ENCODE measurements at places on chromosomes 2 and 18.

- peak; percentile 28 for ATAC-seq
These were observed 335 bp downstream of the ERFE start for GRCh38 chr2:238159071-238159539.

- ATAC-seq = no peak
These were observed 46.6 kb upstream of the TBC1D8 start for GRCh38 chr2:101197814-101198213.

GRCh38 chr2:212387146-212387545 is 151.5 kb downstream of the ERBB4 start:
- no peak for ATAC-seq

DNA sequence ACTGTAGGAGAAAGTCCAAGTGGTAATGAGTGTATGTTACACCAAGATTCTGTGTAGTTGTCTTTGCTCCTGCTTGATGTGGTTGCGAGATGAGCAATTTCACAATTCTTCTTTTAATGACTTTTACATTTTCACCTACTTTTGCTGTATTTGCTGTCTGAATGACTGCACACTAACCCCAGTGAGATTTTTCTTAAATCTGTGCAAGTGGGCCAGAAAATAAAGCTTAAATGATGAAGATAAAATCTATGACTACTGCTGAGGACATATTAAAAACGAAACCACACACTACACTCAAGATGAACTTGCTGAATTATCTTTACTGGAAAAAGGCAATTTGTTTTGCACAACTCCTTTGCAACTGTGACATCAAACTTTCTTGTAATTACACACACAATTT is 4.1 kb downstream of the LDAH start:
- no peak for ATAC-seq

DNA sequence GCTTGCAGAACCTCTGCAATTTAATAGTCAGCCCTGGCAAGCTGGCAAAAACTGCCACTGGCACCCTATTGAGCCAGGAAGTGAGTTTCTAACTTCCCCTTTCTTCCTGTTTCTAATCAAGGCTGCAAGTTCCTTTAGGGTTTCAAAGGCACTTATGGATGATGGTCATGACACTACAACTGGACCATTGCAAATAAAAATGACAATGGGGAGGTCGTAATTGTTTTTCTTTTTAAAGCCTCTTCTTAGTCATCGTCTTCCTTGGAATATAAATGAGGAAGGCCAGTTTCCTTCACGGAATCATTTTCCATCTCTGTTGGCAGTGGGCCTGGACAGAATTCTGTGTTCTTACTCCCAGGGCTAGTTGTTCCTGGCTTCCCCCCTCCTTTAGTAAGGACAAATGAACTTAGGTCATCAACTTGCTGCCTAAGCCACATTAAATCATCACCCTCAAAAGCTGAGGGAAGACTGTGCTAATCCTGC is 35.8 kb downstream of the SH3RF3 start:
- ATAC-seq = no peak

DNA sequence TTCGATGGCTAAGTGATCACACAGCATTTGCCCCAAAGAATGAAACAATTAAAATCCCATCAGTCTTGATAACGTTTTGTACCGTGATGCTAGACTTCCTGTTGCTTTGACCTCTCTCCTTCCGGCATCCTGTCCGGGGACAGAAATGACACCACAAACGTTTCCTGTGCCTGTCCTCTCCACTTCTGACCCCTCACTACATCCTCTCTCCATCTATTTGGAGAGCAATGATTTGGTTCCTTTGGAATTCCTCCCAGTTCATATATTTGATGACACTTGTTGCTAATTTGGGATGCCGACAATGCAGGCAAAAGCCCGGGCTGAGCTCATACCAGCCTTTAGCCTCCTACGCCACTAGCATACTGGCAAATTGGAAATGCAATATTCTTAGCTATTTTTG is 151.2 kb upstream of the CCDC68 start:
- ATAC-seq = no peak

DNA sequence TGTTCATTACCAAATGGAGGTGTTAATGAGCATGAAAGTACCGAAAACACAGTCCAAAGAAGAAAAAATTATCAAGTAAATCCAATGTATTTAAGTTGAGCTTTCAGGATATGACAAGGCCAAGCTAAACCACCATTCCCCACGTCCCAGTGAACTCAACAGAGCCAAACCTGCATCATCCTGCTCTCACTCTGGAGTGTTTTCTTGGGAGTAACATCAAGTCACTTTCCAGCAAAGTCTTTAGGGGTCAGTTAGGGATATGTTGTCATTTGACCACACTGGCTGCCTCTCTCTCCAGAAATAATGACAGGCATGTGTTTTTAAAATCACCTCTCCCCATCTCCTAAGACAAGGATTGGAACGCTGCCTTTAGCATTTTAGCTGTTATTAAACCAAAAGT is 140.5 kb downstream of the SRBD1 start:
- no peak for ATAC-seq

DNA sequence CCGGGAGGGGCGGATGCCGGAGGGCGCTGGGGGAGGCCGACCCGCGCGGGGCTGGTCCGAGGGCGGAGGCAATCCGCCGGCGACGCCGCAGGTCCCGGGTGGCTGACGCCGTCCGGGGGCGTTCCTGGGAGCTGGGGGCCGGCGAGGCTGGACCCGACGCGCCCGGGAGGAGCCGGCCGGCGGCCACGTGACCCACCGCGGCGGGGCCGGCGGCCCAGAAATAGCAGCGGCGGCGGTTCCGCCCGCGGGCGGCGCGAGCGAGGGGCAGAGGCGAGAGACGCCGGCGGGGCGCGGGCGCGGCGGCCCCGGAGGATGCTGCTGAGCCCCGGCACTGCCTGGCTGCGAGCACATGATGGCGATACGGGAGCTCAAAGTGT is at the start of gene RAB31:
RAB31 (plus strand) TSS at position 245 of the 377 bp plus-strand sequence; CDS start at position 350, 105 bp downstream.
- ATAC-seq = peak; percentile 82

DNA sequence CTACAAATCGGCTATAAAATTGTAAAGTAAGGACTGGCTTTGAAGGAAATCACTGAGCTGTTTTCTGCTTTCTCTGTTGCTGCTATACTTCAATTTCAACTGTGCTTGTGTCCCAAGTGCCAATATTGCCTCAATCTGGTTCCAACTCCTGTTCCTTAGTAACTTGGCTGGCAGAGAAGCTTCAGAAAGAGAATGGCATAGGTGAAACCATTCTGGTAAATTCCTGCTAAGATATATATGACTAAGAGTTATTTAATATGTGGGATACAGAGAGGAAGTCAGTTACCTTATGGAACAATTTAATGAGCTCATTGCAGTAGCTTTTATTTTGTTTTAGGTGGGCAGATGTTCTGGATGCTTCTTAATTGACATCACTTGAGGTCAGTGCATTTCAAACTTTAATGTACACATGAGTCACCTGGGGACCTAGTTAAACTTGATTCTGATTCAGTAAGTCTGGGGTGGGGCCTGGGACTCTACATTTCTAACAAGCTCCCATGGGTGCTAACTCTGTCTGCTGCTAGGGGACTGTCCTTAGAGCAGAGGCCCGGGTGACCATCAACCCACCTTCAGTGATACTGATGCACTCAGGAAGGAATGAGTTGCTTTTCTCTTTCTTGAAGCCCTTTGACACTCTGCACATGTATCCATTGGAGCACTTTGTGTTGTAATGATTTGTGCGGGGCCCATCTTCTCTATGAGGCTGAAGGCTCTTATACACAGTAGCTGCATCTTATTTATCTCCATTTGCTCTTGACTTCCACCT is 47.6 kb downstream of the LIPG start:
- ATAC-seq = peak; percentile 36

DNA sequence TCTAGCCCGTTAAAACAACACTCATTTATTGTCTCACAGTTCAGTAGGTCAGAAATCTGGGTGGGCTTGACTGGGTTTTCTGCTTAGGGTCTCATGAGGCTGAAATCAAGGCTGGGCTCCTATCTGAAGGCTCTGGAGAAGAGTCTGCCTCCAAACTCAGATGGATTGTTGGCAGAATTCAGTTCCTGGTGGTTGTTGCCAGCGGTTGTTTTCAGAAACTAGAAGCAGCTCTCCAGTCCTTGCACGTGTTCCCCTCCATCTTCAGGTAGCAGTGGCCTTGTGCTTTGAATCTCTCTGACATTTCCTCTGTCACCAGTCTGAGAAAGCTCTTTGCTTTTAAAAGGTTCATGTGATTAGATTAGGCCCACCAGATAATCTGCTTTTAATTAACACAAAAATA is 20.1 kb upstream of the FN1 start:
- no peak for ATAC-seq

DNA sequence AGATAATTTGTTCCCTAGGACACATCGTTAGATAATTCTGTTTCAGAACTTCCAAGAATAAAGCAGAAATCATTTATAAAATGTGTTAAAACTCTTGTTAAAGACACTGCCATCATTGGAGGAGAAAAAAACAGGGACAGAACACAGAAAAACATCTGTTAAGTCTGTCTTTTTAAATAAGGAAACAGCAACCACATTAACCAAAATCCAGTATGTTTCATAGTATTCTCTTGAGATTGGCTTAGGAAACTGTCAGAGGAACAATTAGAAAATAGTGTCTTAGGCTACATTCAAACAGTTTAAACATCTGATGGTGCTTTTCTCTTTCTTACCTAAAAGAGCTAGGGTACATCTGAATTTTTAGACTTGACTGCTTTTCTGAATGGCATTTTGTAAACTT is 81.6 kb downstream of the PMS1 start:
- no peak for ATAC-seq

- ATAC-seq = no peak
These were observed at the start of gene DNAJC5G for GRCh38 chr2:27275211-27276150. TSS of gene DNAJC5G (plus strand) at chr2:27275433. CDS start at chr2:27276729, 1,296 bp downstream.

DNA sequence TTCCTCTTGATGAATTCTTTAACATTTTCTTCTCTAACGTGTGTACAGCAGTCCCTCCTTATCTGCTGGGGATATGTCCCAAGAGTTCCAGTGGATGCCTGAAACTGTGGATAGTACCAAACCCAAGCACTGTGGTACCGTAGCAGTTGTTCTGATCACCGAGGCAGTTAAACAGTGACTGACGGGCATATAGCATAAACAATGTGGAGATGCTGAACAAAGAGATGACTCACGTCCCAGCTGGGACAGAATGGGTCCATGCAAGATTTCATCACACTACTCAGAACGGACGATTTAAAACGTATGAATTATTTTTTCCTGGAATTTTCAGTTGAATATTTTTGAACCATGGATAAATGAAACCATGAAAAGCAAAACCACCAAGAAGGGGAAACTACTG is 54.5 kb upstream of the SPAG16 start:
- no peak for ATAC-seq

GRCh38 chr2:232218778-232219495 is 159.6 kb upstream of the ALPP start:
- no peak for ATAC-seq

DNA sequence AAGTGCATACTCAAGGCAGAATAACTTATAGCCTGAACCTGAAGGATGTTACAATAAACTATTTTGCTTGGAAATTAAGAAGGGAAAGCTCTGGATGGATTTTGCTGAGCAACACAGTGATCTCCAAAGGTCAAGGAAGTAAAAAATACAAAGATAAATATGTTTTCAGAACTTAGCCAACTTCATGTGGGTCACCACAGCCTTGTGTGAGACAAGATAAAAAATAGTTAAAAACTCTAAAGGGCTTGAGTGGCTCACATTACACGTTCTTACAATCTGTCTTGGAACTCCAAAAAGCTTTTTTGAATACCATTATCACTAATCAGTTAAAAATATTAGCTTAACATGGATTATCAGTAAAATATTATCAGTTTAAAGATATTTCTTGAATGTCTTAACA is 28.9 kb upstream of the MTX2 start:
- ATAC-seq = no peak

DNA sequence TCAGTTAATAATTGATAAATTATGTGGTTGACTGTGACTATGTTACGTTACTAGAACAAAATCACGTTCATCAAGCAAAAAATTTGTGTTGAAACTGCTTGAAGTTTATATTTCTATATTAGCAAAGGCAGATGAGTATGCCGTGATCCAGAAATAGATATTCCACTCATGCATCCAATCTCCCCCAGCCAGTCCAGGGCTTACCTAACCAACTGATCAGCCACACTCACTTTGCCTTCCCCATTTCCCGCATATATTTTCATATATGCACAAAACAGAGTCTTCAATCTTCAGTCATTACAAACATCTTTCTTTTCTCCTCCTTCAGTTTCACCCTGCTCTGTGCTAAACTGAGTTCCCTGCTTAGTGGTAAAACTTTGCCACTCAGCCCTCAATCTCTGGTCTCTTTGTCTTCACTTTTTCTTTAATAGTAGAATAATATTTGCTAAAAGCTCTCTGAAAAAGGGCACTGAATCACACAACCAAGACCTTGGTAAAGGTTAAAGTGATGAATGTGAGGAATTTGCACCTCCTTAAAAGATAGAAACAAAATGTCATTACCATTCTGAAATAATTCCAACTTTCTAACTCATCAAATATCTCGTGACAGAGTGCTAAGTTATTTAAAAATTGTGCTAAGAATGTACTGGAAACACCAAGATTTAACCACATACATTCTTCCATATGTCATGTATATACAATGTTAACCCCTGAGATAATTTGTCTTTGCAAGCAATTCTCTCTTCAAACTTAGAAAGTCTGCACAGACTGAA is 893.2 kb upstream of the CRIM1 start:
- ATAC-seq = no peak

- peak; percentile 2 for ATAC-seq
These were observed 41.5 kb downstream of the ARHGAP25 start for GRCh38 chr2:68776124-68776523.

GRCh38 chr18:6342990-6343389 is 71.7 kb downstream of the L3MBTL4 start:
- ATAC-seq = no peak

- no peak for ATAC-seq
These were observed 9.0 kb downstream of the CNNM3 start for GRCh38 chr2:96825057-96825456.

GRCh38 chr2:164803776-164804466 is 37.7 kb downstream of the COBLL1 start:
- no peak for ATAC-seq

DNA sequence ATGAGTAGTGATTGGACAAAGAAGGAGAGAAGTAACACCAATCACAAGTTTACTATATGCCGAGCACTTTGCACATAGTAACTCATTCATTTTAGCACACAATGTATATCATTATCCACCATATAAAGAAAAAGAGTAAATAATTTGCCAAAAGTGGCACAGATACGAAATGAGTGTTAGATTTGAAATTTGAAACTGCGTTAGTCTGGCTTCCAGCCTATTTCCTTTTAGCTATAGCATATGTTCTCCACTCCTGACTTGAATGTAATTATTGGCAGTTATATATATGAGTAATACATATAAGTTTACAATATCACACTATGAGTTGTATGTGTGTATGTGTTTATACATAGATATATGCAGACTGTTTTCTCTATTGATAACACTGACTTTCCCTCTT is 98.6 kb downstream of the NOL4 start:
- no peak for ATAC-seq

DNA sequence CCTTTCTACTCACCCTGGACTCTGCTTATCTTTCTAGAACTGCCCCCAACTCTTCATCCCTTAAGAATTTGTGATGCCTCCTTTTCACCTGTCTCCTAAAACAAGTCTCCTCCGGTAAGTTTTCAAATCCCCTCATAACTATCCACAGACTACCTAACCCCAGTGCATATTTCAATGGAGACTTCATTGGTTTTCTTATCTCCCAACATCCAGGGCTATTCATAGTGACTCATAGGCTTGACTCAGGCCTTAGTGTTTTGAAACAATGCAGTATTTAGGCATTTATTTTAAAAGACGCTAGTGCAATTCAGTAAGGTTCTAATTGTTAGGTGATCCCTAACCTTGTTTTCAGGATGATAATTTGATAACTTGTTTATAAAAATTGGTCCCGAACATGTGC is 399.2 kb downstream of the CPS1 start:
- ATAC-seq = no peak

GRCh38 chr2:100174026-100174431 is 31.6 kb upstream of the AFF3 start:
- no peak for ATAC-seq

- ATAC-seq = peak; percentile 74
These were observed 45.6 kb downstream of the MEX3C start for GRCh38 chr18:51151568-51152511.
